ENCODE measurements at places on chromosomes 1 and 21. TPM values are rescaled to one million over a fixed set of nuclear protein-coding genes. Genes with fewer than 3 reads are reported as not detected.
A peak's percentile ranks its signal among the peaks of the same experiment; 100 is the strongest.

SLC30A2 gene
- not detected for total RNA-seq

DNA sequence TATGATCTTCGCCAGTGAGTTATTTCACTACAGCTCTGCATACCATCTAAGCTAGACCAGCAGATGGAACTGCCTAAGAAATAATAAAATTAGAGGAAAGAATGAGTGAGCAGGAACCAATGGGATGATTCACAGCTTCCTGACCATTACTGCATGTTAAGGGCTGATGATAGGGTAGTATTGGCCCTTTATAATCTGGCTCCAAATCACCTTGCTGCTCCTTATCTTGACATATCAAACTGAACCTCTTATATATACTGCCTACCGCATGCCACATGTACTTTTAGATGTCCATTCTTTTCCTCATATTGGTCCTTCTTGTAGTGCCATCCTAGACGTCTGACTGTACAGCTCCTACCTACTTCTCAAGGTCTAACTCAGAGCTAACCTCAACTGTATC, 524.4 kb downstream of the DPYD start:
- H3K4me1 ChIP-seq: no peaks in the 10 kb centered on the region
- H3K36me3 ChIP-seq: no peaks in the 10 kb centered on the region
- H3K4me3 ChIP-seq: no peak overlapping the region
- H3K27me3 ChIP-seq: no peaks in the 10 kb centered on the region
- H3K27ac ChIP-seq: no peak overlapping the region
- DNase-seq: no peak

DNA sequence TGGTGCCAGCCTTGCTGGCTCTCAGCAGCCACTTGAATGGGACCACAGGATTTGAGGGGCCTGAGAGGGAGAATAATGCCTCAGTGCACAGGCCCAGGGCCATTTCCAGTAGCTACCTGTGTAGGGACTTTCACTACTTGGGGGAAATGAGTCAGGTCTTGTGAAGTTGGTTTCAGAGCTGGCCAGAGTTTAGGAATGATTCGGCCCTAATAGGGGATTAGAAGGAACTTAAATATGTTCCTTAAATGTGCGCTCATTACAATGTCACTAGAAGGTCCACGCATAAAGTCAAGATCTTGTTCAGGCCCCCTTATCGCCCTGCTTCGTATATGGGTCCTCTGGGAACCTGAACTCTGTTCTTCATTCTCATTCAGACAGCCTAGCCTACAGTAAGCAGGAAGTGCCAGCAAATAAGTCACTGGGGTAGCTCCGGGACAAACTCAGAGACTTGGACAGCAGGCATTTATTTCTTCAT, 5.6 kb upstream of the AKR1A1 start:
- no peaks in the 10 kb centered on the region for H3K36me3 ChIP-seq
- DNase-seq: no peak
- no peak overlapping the region for H3K4me3 ChIP-seq
- H3K27me3 ChIP-seq: no peaks in the 10 kb centered on the region
- no peak overlapping the region for H3K27ac ChIP-seq

AMPD1 gene
- not detected for total RNA-seq

DNA sequence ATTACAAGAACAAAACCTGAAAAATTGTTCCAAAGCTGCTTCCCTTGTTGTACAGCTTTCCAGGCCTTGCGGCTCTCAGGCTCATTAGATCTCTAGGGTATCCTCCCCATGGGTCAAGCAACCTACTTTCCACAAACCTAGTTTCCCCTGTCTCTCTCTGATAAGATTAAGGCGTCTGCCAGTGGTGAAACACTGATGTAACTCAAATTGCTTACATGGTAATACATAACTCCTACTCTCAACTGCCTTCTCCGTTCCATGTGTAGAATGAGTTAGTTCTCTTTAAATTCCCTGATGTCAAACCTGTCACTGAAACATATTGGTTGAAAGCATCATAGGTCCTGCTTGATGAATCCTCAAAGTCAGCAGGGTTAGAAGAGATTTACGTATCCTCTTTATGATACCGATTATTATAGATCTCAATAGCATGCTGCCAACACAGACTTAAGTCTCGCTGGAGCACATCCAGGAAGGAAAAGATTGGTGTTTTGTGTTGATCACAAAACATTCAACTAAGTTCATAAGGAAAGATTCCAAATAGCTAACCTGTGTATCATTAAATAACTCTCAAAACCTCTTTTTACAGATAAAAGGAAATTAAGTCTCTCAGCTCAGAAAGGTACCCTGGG, 10.6 kb downstream of the PPP1R15B start:
- no peak overlapping the region for H3K27ac ChIP-seq
- H3K36me3 ChIP-seq: peaks cover 71% of the 10 kb centered on the region
- peaks cover 28% of the 10 kb centered on the region for H3K4me1 ChIP-seq
- no peak overlapping the region for H3K4me3 ChIP-seq
- H3K27me3 ChIP-seq: no peaks in the 10 kb centered on the region
- peak; percentile 50 for DNase-seq

ASTN1 gene
- 2.2 TPM for total RNA-seq

- no peaks in the 10 kb centered on the region for H3K27me3 ChIP-seq
- peaks cover 9% of the 10 kb centered on the region for H3K4me1 ChIP-seq
- H3K4me3 ChIP-seq: no peak overlapping the region
Measured at GRCh38 chr1:91606546-91607078, 106.0 kb downstream of the CDC7 start.

DNA sequence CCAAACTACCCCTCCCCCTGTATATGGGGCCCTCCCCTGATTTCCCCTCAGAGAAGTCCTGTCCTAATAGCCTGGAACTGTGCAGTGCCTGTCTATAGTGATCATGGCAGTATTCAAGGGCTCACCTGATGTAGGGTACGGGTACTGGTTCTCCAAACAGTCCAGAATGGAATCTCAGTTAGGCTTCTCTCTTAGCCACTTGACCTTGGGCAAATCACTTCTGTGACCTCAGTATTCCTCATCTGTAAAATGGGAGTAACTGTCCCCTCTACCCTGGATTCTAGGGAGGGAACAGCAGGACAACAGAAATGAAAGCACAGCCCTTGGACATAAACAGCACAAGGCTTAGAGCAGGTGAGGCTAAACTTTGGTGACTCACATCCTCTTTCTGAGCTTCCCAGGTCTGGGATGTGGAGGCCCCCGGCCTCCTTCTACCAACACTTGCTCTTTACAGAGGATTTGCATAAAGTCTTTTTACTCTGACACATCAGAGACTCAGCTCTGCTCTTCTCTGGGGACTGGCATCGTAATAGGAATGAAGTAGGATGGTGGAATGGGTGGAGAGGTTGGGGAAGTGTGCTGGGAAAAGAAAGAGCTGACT, 20.0 kb upstream of the PDZK1IP1 start:
- H3K27me3 ChIP-seq: peaks cover 43% of the 10 kb centered on the region
- no peak for DNase-seq
- H3K27ac ChIP-seq: no peak overlapping the region
- H3K4me1 ChIP-seq: no peaks in the 10 kb centered on the region
- H3K36me3 ChIP-seq: no peaks in the 10 kb centered on the region

- no peaks in the 10 kb centered on the region for H3K27me3 ChIP-seq
- H3K4me1 ChIP-seq: no peaks in the 10 kb centered on the region
- H3K27ac ChIP-seq: no peak overlapping the region
- no peak overlapping the region for H3K4me3 ChIP-seq
- no peaks in the 10 kb centered on the region for H3K36me3 ChIP-seq
- no peak for DNase-seq
Measured at GRCh38 chr1:72846476-72847278, 564.3 kb upstream of the NEGR1 start.

MANEAL gene
- total RNA-seq: 1.2 TPM

CAMK1G gene
- total RNA-seq: 0.83 TPM

CFHR1 gene
- not detected for total RNA-seq

DNA sequence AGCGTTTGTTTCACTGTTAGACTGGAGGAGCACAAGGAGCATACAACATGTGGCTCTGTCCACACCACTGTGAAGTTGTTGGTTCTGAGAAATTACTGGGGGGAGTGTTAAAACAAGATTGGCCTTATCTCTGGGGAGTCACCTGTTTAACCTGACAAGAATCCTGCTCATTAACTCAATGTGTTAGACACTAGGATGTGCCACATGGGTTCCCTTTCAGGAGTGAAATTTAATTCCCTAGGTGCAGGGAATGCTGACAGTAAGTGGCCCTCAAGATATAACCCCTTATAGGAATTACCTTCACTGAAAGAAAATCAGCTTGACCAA, 45.8 kb upstream of the WNT2B start:
- H3K27me3 ChIP-seq: no peaks in the 10 kb centered on the region
- peaks cover 30% of the 10 kb centered on the region for H3K4me1 ChIP-seq
- no peak overlapping the region for H3K27ac ChIP-seq
- no peak for DNase-seq
- H3K4me3 ChIP-seq: no peak overlapping the region
- H3K36me3 ChIP-seq: peaks cover under 1% of the 10 kb centered on the region

- H3K27me3 ChIP-seq: no peaks in the 10 kb centered on the region
- no peaks in the 10 kb centered on the region for H3K4me1 ChIP-seq
- no peak for DNase-seq
- no peaks in the 10 kb centered on the region for H3K36me3 ChIP-seq
- H3K27ac ChIP-seq: no peak overlapping the region
- H3K4me3 ChIP-seq: no peak overlapping the region
Measured at GRCh38 chr1:218851586-218851985, 322.1 kb upstream of the LYPLAL1 start.

DNA sequence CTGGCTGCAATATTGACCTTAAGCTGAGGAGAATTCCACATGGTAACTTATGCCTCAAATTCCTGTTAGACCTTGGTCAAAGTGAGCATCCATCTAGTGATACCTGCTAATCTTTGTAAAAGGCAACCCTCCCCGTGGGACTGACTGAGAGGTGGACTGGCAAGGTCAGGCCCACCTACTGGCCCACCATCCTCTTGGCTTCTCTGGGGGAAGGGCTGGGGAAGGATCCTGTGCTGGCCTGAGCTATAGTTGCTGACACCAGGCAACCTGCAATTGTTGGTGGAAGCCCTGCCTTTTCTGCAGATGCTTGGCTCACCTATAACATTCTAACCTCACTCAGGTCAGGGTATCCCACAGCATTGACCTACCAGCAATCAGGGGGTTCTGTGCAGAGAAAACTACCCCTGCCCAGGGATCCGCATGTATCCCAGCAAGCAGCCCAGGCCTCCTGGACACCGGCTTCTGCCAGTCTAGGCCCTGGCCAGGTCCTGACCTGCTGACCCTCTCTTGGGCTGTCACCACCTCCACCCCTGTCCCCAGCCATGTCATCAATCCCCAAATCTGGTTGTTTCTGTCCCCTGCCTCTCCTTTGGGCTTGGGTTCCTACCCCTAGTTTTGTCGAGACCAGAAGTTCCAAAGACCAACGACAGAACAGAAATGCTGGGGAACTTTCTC, 108.1 kb upstream of the EDN2 start:
- H3K27me3 ChIP-seq: no peaks in the 10 kb centered on the region
- H3K4me1 ChIP-seq: no peaks in the 10 kb centered on the region
- no peak overlapping the region for H3K27ac ChIP-seq
- no peaks in the 10 kb centered on the region for H3K36me3 ChIP-seq
- H3K4me3 ChIP-seq: no peak overlapping the region
- DNase-seq: no peak

- peaks cover 23% of the 10 kb centered on the region for H3K4me1 ChIP-seq
- H3K4me3 ChIP-seq: no peak overlapping the region
- H3K27ac ChIP-seq: no peak overlapping the region
- H3K27me3 ChIP-seq: peaks cover 32% of the 10 kb centered on the region
- DNase-seq: no peak
Measured at GRCh38 chr21:41510500-41510899, 2.5 kb upstream of the TMPRSS2 start.

DNA sequence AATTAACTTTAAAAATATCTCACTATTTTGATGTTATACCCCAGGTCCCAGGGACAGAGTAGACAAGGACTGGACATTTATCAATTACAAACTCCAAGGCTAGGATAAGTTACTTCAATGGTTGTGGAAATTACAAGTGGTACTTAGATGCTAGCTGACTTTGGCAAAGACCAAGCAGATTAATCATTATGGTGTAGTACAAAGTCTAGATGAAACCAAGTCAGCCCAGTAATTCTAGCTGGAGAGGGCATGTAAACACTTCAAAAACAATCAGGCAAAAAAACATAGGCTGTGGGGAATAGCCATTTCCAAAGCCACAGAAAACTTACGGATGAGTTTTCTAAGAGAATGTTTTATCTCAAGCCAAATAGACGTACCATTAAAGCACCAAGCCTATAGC, 124.5 kb downstream of the TSEN15 start:
- no peaks in the 10 kb centered on the region for H3K4me1 ChIP-seq
- no peak overlapping the region for H3K4me3 ChIP-seq
- H3K36me3 ChIP-seq: no peaks in the 10 kb centered on the region
- no peaks in the 10 kb centered on the region for H3K27me3 ChIP-seq

DNA sequence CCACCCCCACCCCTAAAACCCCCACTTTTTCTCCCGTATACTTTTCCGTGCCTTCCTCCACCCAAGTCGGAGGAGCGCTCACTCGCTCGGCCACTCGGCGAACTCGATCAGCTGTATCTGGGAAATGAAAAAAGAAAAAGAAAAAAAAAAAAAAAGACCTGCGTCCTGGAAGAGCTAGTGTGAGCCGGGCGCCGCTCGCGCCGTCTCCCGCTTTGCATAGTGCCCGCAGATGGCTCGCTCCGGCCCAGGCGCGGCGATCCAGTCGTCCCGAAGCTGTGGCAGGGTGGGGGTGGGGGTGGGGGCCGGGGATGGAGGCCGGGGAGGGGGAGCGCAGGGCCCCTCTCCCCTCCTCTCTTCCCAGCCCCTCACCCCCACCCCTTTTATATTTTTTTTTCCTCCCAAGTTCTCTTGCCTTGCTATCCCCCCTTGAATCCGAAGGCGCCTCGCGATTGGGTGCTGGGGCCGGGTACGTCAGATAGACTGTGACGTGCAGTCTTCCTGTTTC, 299 bp upstream of the PROX1 start:
- H3K4me1 ChIP-seq: peaks cover 52% of the 10 kb centered on the region
- peak; percentile 96 for DNase-seq
- no peaks in the 10 kb centered on the region for H3K36me3 ChIP-seq

PRAMEF13 gene
- total RNA-seq: not detected

VN1R5 gene
- total RNA-seq: not detected

- no peaks in the 10 kb centered on the region for H3K27me3 ChIP-seq
- no peak overlapping the region for H3K27ac ChIP-seq
- DNase-seq: no peak
- peaks cover 34% of the 10 kb centered on the region for H3K4me1 ChIP-seq
- H3K36me3 ChIP-seq: no peaks in the 10 kb centered on the region
Measured at GRCh38 chr1:51253691-51254090, 17.6 kb downstream of the RNF11 start.
